Forelimb muscle (tissue), 1 donor: ENCODE measurements at places on chromosomes 5 and 9. TPM values are rescaled to one million over a fixed set of nuclear protein-coding genes. Genes with fewer than 3 reads are reported as not detected.

The HRH2 gene
- polyA plus RNA-seq, result 0.90 TPM

The DOK3 gene
- polyA plus RNA-seq, result 6.3 TPM

The PHF24 gene
- polyA plus RNA-seq, result 0.09 TPM

The HRCT1 gene
- 2.1 TPM for polyA plus RNA-seq

The CDC20B gene
- not detected for polyA plus RNA-seq

GRCh38 chr5:9202636-9203035, 343.2 kb downstream of the SEMA5A start:
- no peak for DNase-seq

GRCh38 chr5:111374380-111374779, 138.0 kb downstream of the STARD4 start:
- DNase-seq, result no peak

DNA sequence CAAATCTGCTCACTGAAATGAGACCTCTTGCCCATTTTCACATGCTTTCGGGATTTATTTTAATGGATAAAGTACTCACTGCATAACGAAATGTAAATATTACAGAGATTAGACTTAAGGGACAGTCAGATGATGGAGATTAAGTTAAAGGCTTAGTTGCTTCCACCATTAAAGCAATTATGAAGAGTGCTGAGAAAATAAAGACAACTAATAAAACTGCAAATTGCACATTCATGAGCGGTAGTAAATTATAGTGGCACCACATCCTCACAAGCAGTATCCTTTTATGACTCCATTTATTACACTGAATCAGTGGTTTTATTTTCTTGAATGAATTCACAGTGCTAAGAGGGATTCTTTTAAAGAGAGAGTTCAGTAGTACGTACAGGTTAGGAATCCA, 76.2 kb upstream of the TMED7 start:
- DNase-seq, result no peak

- no peak for DNase-seq
These were observed 8.4 kb upstream of the UBAP1 start for GRCh38 chr9:34170237-34170991.
